ENCODE measurements at places on chromosomes 12 and 14.
A peak's percentile ranks its signal among the peaks of the same experiment; 100 is the strongest.

DNA sequence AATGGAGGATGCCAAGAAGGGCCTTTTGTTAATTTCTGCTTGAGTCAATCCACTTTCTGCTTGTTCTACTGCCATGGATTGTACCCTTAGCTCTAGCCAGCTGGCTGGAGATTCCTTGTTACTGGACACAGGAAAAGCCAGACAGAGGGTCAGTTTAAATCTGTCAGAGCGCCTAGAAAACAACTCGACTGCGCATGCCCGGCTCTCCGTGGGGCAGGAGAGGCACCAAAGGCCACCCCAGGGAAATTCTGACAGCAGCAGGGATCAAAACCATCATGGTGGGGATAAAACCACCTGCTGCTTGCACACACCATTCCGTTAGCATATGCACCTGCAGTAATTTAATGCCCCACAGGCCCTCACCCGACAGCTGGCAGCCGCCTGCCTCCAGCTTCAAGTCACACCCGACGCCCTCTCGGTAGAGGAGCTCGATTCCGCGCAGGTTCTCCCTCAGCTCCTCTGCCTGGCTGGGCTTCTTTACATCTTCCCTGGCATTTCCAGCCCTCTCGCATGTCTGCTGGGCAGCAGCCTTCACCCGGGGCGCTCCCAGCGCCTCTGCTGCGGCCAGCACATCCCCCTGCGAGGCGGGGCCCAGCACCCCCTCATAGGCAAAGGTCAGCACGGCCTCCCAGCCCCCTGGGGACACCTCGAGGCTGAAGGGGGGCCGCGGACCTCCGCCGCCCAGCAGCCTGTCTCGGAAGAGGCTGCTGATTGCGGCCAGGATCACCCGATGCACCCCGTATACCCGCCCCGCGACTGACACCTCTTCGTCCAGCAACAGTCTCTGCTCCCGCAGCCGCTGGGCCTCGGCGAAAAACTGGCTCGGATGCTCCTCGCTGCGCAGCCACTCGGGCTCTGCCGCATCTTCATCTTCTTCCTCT lies 1.0 kb downstream of the KLHL33 start:
- no peak for DNase-seq

GRCh38 chr14:64244279-64244678 lies 49.9 kb downstream of the ESR2 start:
- no peak for DNase-seq

DNA sequence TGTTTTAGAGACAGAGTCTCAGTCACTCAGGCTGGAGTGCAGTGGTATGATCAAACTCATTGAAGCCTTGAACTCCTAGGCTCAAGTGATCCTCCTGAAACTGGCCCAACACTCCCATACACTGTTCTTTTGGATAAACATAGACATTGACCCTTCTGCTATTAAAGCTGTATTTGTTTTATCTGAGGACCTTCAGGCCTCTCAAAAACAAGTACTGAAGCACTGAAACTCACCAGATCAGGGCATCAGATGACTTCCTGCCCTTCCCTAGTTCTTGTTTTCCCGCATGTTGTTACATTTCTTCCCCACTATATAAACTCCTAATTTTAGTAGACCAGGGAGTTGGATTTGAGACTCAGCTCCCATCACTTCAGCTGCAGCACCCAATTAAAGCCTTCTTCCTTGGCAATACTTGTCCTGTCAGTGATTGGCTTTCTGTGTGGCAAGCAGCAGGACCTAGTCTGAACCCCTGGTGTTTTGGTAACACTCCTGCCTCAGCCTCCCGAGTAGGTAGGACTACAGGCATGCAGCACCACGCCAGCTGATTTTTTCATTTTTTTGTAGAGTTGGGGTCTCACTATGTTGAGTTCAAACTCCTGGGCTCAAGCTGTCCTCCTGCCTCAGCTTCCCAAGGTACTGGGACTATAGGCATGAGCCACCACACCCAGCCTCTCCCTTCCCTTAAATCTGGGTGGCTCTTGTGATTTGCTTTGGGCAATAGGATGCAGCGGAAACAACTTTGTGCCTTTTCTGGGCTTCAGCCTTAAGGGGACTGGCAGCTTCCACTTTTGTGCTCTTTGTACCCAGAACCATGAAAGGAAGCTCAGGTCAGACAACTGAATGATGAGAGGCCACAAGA lies 12.5 kb upstream of the IFT81 start:
- DNase-seq: no peak

DNA sequence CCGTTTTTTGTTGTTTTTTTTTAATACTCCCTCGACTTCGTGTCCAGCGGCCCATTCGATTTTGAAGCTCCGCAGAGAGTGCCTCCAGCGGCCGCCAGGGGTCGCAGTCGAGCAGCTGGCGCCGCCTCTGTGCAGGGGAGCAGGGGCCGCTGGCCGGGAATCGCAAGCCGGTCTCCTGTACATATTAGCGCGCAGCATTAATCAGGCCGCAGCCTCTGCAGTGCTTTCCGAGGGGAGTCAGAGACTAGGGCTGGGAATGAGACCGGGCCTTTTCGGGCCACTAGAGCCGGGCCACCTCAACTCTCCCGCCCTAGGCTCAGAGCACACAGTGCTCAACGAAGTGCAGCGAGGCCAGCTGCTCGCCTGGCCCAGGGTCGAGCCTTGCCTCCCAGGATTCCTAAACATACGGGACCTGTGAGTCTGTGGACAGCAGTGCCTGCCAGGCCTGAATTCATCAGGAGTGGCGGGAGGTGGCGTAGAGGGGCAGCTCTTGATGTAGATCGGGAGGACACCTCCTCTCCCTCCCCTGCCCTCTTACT lies 81.8 kb downstream of the EMP1 start:
- peak; percentile 41 for DNase-seq

GRCh38 chr12:102388469-102388868 lies 91.9 kb downstream of the IGF1 start:
- DNase-seq: no peak
